ENCODE measurements at places on chromosomes 12 and 14. TPM values are rescaled to one million over a fixed set of nuclear protein-coding genes. Genes with fewer than 3 reads are reported as not detected.

- no peak for DNase-seq
These were observed 260.5 kb downstream of the RAD51B start for GRCh38 chr14:68079941-68080697.

DNA sequence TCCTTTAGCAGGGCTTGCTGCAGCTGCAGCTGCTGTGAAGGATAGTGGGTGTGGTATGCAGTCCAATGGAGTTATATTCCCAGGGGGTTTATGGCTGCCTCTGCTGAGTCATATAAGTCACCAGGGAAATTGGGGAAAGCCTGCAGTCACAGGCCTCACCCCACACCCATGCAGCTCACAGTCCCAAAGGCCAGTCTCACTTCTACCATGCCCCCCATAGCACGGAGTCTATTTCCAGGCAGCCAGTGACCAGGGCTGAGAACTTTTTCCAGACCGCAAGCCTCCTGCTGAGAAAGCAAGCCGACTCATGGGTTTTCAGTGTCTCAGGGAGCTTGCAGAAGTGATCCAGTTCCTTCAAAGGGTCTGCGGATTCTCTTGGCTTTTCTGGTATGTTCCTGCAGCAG is 322.4 kb upstream of the CLEC14A start:
- no peak for DNase-seq

DNA sequence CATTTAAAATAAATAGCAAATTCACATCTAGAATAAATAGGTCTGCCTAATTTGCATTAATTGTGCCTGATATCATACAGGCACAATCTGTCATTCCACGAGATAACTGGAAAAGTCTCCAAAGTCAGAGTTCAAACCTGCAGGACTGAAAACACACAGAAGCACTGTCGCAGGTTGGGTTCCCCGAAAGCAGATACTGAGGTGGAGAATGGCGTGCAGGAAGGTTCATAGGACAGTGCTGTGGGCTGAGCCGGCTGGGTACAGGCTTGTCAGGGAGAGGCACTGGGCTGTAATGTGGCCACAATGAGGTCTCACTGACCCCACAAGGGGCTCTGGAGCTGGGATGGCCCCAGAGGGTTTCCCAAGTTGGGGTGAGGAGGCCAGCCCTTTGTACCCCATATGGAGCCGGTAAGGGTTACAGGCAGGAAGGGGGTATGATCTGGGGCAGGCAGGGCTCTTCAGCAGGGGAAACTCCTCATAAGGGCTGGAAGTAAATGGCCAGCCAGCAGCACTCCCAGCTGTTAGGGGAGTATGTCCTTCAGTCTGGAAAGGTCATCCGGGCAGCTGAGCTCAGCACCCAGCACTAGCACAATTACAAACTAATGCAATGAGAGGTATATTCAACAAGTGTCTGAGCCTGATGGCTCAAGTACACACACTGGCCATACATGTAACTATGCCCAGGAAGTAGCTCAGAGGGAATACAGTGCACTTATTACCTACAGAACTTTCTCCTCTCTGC is 68.5 kb downstream of the NT5DC3 start:
- DNase-seq = no peak

- no peak for DNase-seq
These were observed 2.1 kb upstream of the BDKRB2 start for GRCh38 chr14:96202441-96203094.

DNA sequence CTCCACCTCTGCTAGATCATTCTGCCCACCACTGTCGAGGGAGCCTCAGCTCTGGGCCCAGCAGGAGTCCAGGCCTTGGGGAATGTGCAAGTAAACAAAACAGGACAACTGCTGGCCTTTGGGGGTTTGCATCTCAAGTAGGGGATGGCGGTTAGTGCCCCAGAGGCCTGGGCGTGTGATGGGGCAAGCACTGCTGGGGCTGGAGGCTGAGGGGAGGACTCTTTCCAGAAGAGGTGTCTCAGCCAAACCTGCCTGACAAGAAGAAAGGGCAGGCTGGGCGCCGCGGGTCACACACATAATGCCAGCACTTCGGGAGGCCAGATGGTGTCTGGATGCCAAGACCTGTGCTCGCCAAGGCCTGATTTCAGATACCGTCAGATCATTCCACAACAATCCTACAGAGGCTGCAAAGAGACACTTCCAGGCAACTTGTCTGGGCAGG is 8.6 kb upstream of the ALDH2 start:
- DNase-seq = no peak

DNA sequence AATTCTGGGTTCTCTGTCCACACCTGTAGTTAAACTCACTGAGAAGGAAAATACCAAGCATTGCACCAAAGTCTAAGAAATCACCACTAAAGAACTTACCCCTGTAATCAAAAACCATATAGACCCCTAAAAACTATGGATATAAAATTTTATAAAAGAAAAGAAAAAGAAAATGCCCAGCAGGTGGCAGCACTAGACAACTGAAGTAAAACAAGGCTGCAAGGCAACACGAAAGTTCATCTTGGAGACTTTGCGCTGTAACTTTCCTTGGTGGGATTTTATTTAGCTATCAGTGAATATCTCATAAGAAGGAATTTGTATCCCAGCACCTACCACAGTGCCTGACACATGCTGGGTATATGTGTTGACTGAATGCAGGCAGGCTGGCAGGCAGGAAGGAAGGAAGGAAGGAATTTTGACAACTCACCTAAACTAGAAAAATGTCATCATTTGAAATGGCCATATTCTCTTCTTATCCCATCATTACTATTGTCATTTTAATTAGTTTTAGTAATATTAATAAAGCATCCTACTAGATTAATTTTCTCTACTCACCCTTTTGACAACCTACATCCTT is 68.2 kb upstream of the ETV6 start:
- peak; percentile 73 for DNase-seq

DNA sequence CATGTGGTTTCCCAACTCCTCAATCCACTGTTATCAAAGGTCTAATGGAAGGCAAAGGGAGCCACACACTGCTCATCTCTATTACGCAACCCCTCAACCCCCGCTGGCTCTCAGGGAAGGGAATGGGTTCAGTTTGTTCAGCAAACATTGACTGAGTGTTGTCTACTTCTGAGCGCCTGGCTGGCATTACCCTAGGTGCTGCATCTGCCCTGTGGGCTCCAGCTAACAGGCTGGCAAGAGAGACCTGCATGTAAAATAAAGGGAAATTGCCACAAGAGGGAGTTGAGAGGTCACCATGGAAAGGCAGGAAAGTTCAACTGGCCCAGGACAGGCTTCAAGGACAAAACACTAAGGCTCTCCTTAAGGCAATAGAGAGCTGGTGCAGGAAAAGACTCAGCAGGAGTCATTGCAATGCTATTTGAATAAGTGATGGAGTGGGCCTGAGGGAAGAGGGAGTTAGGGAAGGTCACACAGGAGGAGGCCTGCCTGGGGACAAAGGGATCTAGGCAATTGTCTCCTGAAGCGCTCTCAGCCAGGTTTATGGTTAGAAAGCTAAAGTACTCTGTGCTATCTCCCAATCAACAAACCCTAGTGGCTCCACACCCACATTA is 5.5 kb upstream of the ZNF740 start:
- DNase-seq = no peak

- DNase-seq = no peak
These were observed 18.0 kb downstream of the PIGH start for GRCh38 chr14:67582061-67582460.

- DNase-seq = peak; percentile 35
These were observed 4.1 kb downstream of the CD163L1 start for GRCh38 chr12:7439579-7440505.

DNA sequence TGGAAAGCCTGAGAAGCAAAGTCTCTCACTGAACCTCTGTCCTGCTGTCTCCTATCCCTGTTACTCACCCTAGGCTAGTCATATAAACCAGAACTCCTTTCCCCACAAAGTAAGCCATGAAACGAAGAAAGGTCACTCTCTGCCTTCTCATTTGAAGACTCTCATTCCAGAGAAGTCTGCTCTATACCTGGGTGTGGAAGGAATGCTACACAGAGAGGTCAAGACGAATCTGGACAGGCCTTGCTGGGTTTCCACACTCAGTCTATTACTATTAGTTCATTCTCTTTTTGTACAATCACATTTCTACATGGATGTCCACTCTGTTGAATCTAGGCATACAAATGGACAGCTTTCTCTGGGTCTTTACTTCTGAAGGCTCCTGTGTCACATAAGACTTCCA is 2.4 kb upstream of the AEBP2 start:
- DNase-seq = no peak

GRCh38 chr12:100646896-100647295 is 73.4 kb downstream of the GAS2L3 start:
- DNase-seq = no peak

- no peak for DNase-seq
These were observed 27.7 kb upstream of the PEX5 start for GRCh38 chr12:7161811-7162210.

GRCh38 chr12:91373086-91373485 is 190.5 kb upstream of the DCN start:
- DNase-seq = no peak

DNA sequence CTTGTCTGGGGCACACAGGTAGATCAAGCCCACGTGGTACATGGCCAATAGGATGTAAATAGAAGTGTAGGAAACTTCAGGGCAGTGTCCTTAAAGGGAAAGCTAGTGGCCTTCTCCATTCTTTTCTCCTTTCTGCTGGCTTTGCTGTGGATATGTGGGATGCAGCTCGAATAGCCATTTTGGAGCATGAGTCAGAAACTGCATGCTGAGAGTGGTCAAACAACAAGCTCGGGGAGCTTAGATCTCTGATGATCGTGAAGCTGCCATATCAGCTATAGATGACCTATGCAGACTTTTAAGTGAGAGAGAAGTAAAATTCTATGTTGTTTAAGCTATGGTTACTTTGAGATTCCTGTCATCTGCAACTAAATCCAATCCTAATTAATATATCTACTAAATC is 241.3 kb upstream of the DAAM1 start:
- DNase-seq = no peak

DNA sequence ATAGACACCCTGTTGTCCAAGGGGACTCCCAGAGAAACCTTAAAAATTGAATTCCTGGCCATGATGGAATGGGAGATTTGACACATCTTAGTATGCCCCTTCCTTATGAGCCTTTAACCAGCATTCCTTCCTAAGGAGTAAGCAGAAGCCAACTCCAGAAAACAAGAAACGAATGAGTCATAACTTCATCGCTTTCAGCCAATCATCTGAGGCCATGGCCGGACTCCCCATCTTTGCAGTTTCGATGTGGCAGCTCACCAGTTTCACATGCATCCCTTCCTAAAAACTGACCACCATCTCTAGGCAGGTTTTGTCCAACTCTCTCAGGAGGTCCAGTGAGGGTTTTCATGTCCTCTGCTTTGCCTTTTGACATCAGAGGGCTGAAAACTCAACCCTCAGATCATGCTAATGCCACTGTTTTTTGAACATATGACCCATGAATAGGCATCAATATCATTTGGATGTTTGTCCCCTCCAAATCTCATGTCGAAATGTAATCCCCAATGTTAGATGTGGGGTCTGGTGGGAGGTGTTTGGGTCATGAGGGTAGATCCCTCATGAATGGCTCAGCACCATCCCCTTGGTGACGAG is 19.9 kb downstream of the DAAM1 start:
- DNase-seq = no peak

The ANO2 gene
- polyA plus RNA-seq = 4.9 TPM

All from renal pelvis (tissue), 12 donors.